ENCODE measurements at places on chromosomes 12 and 14.
A peak's percentile ranks its signal among the peaks of the same experiment; 100 is the strongest.

GRCh38 chr12:113246478-113247122 is 25.3 kb downstream of the TPCN1 start:
- no peak for DNase-seq

GRCh38 chr12:117875744-117876435 is 92.9 kb downstream of the KSR2 start:
- no peak for DNase-seq

DNA sequence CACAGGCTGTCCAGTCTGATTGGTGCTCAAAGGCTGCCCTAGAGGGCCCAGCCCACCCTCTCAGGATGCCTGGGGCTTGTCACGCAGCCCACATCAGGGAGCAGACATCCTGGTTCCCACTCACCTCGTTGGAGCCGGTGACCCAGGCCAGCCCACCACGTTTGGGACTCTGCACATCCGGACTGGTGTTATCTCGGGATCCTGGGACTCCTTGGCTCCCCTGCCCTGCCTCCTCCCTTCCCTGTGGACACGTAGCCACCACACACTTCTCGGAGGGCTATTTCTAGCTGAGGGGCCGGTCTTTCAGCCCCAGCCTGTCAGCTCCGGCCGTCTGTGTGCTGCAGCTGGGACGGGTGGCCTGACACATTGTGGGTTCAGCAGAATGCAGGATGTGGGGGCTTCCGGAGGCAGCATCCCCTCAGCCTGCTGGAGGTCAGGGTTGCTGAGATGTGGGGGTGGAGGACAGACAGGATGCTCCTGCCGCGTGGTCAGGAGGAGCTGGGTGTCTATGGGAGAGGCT is 12.8 kb upstream of the FGF23 start:
- no peak for DNase-seq

GRCh38 chr12:124949779-124950728 is 35.6 kb upstream of the UBC start:
- DNase-seq = no peak

GRCh38 chr14:99751539-99752485 is 41.4 kb upstream of the EML1 start:
- DNase-seq = no peak

GRCh38 chr12:42396473-42397259 is 70.7 kb downstream of the PPHLN1 start:
- no peak for DNase-seq

DNA sequence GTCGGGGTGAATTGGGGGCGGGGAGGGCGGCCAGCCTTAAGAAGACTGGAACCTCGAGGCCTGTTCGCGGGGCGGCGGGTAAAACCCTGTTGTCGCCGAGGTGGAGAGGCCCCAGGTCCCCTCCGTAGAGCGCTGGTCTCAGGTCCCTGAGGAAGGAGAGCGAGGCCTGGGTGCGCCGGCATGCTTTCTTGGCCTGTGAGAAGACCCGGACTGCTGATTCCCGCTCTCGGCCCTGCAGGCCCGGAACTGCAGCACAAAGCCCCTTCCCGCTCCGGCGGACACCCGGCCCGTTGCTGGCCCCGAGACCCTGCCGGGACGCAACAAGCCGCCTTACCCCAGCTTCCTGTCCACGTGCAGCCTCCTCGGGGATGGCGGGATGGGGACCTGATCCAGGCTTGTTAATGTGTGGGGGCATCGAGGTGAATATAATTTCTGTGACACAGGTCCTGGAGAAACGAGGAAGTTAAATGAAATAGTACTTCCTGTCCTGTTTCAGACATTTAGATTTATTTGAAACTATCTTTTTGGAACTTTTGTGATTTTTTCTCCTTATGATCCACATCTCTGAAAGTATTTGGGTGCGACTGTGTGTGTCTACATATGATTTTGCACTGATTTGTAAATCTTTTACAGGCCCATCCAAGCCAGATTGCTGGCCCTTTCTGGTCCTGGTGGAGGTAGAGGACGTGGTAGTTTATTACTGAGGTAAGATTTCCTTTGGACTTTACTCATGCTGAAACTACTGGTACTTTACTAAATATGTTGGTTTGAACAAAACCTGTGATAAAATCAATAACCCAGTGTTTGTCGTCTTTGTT is 600 bp downstream of the PNN start:
- DNase-seq = peak; percentile 10

- no peak for DNase-seq
These were observed 180.8 kb downstream of the C12orf50 start for GRCh38 chr12:87848248-87848868.

- DNase-seq = no peak
These were observed 120.1 kb downstream of the TTC7B start for GRCh38 chr14:90695997-90696660.

- DNase-seq = peak; percentile 2
These were observed 55.1 kb downstream of the MED13L start for GRCh38 chr12:116222358-116222757.

DNA sequence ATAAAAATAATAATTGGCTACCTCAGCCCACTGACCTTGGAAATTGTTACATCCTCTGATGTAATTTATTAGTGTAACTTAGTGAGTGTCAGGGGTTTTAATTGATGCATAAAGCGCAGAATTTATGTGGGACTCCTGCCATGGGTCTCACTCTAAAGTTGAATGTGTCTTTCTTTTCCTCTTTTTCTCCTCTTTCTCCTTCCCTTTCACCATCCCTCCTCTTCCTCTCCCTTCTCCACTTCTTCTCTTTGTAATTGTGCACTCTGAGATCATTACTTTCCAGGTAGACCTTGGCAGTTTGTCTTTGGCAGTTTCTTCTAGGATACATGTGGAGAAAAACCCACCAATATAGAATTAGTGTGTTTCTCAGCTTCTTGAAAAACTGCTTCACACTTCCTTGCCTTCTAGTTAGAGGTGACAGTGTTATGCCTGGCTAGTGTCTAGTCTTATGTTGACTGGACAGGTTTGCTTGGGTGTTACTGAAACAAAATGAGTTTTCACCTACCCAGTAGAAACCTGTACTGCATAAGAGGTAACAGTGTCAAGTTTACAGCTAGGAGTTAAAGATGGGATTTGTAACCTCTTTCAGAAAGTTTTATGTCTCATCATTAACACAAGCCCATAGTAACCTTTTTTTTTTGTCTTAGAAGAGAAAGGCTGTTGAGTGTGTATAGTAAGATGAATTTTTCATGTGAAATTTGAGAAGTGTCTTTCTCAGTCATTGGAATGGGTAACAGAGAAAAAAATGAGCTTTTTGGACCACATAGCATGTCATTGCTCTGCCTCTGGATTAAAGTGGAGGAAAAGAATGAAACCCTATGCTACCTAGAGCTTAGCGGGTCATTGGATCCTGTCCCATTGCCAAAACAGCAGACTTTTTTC is 18.6 kb downstream of the PELI2 start:
- DNase-seq = no peak

DNA sequence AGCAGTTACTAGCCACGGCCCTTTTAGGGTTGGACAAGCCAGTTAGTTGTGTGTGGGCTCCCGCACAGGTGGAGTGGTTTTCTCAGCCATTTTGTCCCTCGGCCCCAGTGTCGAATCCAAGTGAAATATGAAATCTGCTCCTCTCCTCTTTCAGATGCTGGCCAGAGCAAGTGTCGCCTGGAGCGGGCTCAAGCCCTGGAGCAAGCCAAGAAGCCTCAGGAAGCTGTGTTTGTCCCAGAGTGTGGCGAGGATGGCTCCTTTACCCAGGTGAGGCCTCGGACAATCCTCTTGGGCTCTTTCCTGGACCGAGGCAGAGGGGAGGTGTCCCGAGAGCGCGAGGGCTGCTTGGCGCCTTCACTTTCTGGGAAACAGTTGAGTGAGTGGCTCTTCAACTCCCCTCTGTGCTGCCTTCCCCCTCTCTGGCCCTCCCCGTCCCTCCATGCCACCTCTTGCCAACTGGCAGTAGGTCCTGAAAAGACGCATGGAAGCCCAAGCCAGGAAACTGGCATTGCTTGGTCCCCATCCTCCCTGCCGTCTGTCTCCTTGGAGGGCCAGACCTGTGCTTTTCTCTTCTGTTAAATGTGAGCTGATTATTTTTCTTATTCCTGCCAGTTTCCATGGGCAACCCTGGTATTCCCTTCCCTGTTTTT is 74.2 kb downstream of the SMOC1 start:
- no peak for DNase-seq

DNA sequence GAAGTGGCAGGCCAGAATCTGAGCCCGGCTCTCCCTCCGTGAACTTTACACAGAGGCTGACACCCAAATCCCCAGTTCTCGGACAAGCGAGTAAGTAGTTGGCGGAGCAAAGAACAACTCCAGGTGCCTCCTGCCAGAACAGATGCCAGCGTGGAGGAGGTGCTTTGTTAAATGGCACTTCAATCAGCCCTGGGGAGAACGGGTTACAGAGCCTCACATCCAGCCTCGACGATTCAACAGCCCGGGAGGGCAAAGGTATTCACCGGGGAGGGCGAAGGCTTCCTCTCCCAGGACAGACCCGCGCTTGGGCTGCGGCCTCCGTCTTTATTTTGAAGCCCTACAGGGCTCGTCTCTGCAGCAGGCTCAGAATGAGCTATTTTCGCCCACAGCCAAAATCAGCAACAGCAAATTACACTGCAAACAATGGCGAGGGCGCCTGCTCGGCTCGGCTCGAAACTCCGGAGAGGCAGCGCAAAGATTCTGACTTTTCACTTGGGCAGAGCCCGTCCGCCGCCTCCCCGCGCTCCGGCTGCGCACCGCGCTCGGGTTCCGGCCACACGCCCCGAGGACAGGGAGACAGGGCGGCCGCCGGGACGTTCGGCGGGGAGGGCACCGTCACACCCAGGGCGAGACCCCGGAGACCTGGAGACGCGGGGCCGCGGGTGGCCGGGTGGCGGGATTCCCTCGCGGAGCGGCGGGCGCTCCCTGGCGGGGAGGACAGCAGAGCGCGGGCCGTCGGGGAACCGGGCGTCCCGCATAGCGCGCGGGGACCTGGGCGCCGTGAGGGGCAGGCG is 811 bp downstream of the TMCC3 start:
- no peak for DNase-seq

DNA sequence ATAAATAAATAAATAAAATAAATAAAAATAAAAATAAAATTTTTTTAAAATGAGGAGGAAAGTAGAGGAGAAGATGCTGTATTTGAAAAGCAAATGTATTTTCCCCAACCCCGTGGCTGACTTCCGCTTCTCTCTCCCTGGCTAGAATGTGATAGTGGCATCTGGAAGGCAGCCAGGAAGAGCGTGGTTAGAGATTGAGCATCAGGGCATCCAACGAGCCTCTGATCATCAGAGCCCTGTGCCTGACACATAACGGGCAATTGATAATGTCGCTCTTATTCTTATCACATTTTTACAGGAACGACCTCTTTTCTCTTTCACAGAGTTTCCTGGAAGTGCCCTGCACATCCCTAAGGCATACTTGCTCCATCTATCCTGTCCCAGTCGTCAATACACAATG is 496.9 kb upstream of the TMEM132C start:
- DNase-seq = no peak

GRCh38 chr12:121539908-121540307 is 40.9 kb downstream of the KDM2B start:
- DNase-seq = no peak

DNA sequence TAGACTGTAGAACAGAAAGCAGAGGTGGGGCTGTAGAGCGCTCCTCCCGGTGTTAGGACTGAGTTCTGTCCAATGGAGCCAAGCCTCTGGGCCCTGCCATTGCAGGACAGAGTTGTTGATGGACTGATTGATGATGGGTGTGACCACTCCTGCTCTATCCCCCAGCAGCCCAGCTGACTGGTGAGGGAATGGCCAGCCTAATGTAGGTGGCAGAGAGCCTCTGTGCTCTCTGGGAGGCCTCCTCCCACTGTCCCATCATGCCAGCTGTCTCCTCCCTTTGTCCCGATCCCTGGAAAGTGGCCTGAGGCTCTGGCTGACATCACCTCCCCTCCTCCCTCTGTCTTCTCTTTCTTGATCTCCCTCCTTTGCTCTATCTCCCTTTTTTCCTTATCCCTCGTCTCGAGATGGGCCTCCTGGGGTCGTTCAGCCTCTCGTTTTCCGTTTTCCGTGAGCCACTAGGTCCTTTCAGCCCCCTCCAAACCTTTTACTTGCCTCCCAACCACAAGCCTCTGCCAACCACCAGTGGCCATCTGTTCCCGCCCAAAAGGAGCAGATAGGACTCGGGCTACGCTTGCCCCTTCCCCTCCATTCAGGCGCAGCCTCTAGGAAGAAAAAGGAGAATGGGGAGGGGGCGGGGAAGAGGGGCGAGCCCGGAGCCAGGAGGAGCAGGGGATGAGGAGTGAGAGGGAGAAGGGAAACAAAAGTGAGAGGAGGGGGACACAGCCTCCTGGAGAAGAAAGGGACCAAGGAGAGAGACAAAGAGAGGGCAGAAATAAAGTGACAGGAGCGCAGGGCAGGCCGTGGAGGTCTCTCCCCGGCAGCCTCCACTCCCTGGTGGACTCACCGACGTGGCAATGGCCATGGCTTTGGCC is 572 bp downstream of the EFS start:
- no peak for DNase-seq

DNA sequence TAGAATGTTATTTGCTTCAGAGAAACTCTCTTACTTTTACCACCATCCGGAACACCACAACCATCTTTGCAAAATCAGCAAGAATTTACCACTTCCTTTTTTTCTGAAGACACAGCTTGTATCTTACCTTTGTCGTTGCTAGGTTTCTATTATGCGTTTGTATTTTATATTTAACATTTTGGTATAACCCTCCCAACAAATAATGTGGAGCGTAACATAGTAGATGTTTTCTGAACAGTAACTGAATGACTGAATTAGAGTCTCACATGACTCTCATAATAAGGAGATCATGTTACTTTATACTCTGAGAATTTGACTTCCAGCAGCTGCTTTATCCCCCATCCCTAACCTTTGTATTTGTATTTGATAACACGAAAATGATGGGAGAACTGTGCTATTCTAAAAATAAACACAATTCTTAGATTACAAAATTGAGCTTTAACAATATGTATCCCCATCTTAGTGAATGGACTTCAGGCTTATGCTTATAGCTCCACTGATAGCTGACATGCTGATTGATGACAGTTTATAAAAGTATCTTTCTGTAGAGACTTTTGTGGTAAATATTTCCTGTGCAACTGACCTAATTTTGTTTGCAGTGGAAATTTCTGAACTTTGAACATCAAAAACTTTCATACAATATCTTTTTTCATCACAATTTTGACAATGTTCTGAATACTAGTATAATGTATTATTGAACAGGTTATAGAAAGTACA is 7.9 kb upstream of the KLRB1 start:
- no peak for DNase-seq

GRCh38 chr12:108800591-108800990 is 56.8 kb downstream of the SSH1 start:
- no peak for DNase-seq

- DNase-seq = no peak
These were observed 69.8 kb downstream of the MAP1LC3B2 start for GRCh38 chr12:116628989-116629388.

- no peak for DNase-seq
These were observed 421.9 kb downstream of the LRFN5 start for GRCh38 chr14:42028607-42029006.

- DNase-seq = no peak
These were observed 132.7 kb upstream of the DDHD1 start for GRCh38 chr14:53285821-53286220.

DNA sequence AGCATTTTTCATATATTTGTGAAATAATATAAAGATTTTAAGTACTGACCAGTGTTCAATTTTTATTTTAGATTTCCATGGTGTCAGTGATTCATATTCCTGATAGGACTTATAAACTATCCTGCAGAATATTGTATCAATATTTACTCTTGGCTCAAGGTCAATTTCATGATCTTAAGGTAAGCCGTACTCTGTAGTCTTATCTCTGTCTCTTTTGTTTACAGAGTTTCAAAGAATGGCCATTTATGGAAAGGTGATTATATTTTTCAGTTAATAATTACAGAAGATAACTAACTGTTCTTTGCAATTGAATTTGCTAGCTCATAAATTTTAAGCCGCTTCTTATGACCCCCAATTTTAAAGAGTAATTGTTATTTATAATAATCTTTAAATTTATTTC is 27.9 kb downstream of the CGRRF1 start:
- DNase-seq = no peak

- DNase-seq = no peak
These were observed 195.8 kb downstream of the FOXN3 start for GRCh38 chr14:89221109-89221810.
